Activated CD8-positive, alpha-beta memory T cell treated with anti-CD3 and anti-CD28 coated beads, Interleukin-2, amount 10 ng/mL, durations not matched to agents 7 days and 5 days (primary cell): ENCODE measurements at places on chromosomes 6 and 20. TPM values are rescaled to one million over a fixed set of nuclear protein-coding genes. Genes with fewer than 3 reads are reported as not detected.

- no peak for DNase-seq
These were observed 228.2 kb downstream of the RFPL4B start for GRCh38 chr6:112575309-112575834.

DNA sequence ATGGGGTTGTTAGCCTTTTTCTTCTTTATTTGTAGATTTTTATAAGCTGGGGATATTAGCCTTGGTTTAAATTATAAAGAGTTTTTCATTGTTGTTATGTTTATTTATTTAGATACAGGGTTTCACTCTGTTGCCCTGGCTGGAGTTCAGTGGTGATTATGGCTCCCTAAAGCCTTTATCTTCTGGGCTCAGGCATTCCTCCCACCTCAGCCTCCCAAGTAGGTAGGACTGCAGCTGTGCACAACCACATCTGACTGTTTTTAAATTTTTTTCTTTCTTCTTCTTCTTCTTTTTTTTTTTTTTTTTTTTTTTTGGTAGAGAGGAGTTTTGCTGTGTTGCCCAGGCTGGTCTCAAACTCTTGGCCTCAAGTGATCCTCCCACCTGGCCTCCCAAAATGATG lies 80.9 kb downstream of the UBE3D start:
- DNase-seq = no peak

DNA sequence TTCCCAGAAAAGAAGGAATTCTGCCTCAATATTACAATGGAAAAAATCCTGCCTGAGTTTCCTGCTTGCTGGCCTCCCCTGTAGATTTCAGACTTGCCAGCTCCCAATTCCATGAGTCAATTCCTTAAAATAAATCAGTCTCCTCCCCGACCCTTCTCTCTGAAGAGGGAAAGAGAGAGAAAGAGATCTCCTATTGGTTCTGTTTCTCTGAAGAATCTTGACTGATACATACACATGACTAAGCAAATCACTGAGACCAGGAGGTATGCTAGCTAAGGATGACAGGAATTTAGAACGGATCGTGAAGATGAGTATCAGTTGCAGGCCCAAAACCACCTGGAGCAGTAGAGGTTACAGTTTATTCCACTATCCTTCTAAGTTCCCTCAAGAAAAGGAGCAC lies 11.3 kb upstream of the RBM24 start:
- no peak for DNase-seq

DNA sequence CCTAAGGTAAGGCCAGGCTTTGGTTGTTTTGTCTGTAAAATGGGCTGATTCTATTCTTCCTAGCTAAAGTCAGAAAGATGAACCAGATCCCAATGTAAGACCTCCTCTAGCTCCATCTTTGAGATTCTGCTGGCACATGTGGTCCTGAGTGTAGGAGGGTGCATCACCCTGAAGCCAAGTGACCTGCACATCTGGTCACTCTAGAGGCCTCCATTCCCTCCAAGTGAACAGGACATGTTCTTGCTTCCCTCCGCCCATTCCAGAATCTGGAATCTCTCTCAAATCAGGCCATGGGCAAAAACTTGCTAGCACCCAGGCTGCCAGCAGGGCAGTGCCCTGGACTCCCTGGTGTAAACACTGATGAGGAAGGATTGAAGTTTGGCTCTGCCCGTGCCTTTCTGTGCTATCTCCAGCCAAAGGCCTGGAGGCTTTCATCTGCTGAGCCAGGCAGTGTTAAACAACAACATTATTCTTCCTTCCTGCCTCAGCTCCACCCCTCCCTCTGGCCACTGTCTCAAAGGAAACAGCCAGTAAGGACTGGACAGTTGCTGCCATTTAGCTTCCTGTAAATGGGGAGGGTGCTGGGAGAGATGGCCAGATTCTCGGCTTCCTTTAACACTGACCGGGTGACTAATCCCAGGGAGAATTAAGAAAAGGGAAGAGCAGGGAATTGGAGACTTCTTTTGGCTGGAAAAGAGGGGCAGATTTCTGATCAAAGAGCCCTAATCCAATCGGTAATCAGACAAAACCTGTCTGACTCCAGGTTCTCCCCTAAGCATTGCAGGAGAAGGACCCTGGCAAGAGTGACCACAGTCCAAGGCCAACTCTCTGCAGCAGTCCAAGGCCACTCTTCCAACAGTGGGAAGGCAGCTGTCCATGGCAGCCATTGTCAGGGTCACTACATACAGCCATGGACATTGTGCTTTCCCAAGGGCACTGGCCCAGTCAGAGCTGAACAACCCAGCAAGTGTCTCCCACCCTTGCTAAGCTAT lies 19.5 kb upstream of the ADGRF1 start:
- DNase-seq = no peak

DNA sequence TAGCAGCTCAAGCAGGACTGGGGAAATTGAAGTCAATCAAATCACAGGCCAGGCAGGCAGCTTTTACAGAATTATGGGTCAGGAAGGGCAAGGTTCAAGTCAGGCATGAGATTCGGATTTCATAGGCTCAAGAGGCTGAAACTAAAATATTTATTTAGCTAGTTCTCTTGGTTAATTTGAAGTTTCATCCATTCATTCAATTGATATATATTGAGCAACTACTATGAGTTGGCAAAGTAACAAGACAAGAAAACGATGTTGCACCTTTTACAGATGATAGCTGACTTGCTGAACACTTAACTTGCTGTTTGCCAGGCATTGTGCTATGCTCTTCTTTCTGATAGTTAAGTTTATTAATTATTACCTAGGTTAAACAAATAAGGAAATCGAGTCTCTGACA lies 20.5 kb upstream of the ASCC3 start:
- DNase-seq = no peak

GRCh38 chr20:34920055-34920454 lies 35.6 kb downstream of the GSS start:
- no peak for DNase-seq

DNA sequence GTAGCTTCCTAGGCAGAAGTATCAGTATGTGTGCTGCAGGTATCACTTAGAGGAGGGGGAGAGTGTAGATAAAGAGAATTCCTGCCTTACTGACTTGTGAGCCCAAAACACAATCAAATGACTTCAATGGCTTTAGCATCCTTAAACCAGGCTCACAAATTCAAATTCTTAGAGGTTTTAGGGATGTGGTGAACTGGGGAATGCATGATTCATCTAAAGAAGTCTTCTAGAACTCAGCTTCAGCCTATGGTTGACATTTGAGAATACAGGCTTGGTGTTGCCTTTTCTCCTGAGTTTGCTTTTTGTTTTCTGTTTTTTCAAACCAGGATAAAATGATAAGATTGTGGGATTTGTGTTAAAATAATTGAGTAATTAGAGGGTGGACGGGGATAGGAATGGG lies 14.4 kb downstream of the SNRPC start:
- DNase-seq = no peak

DNA sequence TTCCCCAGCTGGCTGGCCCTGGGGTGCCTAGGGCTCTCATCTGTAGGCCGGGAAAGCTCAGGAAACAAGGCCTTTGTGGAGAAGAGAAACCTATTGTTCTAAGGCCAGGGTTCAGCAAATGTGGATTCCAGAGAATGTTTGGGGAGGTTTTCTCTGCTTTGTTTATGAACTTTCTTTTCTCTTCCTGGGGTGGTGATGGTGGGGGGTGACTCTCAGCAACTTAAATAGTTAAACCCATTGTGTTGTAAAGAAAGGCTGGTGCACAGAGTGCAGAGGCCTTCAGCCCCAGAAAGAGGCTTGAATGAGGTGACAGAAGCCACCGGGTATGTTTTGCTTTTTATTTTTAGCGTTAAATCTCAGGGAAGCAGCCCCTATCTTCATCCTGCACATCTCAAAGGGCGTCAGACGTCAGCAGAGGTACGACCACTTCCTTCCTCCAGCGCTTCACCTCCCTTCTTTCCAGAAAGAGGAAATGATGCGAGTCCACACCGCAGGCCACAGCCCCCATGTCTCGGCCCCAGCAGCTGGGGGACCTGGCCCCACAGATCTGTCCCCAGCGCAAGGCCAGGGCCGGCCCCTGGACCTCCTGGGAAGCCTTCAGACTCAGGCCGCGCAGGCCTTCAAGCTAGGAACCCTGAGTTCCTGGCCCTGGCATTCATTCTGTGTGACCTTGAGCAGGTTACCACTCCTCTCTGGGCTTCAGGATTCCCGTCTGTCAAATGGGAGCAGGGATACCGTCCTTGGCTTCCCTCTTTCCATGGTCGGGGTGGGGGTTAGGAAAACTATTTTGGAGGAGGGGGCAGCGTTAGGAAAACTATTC lies 605 bp upstream of the PPP1R16B start:
- DNase-seq = peak; percentile 94

DNA sequence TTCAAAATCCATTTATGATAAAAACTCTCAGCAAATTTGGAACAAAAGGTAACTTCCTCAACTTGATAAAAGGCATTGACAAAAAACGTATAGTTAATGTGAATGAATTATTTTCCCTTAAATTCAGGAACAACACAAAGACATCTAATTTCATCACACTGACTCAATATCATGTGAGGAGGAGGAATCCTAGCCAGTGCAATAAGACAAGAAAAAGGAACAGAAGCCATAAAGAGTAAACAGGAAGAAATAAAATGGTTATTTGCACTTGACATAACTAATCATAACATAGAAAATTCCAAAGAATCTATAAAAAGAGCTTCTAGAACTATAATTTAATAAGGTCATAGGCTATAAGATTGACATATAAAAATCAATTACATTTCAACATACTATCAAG lies 31.4 kb downstream of the CHD6 start:
- no peak for DNase-seq

DNA sequence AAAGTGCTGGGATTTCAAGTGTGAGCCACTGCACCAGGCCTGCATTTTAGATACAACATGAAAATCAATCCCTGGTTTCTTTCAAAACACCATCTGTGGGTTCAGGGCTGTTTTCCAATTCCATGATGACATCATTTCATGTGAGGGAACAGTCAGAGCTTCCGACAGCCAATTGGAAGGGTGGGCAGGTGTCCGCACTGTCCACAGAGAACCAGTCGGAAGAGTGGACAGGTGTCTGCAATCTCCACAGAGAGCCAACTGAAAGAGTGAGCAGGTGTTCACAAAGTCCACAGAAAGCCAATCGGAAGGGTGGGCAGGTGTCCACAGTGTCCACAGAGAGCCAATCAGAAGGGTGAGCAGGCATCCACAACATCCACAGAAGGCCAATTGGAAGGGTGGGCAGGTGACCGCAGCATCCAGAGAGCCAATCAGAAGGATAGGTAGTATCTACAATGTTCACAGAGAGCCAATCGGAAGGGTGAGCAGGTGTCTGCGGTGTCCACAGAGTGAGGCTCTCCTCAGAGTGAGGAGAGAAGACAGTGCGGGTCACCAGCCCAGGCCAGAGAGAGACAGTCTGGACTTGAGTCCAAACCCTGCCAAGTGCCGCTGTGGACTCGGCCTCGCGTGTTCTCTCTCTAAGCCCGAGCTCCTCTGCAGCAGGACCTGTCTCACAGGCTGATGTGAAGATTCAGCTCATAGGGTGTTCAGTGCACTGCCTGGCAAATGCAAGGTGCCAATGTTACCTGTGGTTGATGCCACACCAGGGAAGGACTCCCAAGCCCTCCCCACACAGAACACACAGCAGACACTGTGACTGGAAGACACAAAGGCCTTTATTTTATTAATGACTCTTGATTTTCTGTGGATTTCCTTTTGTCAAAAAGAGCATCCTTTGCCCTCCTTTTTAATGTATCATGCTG lies 57.3 kb downstream of the DLL1 start:
- DNase-seq = no peak

DNA sequence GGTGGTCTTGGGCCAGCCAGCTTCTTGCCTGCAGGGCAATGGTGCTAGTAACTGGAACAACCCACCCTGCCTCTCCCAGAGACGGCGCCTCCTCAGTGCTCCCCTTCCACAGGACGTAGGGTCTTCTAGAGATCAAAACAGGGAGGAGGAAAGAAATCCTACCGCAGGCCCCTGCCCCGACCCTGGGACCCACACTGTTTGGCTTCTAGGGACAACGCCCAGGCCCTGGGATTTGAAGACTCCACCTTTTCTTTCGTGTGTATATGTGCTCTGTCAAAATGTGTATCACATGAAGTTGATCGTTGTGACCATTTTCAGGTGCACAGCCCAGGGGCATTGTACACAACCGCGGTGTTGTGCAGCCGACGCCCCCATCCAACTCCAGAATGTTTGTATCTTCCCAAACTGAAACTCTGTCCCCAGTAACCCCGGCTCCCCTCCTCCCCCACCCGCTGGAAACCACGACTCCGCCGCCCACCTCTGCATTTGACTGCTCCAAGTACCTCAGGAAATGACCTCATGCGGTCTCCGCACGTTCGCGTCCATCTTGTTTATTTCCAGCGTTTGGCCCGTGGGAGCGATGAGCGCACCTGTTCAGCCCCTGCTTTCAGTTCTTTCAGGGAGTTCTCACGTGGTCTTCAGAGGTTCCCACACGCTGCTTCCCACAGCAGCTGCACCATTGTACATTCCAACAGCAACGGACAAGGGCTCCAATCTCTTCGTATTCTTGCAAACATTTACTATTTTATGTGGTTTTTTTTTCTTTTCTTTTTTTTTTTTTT lies 3.4 kb upstream of the BHLHE23 start:
- peak; percentile 91 for DNase-seq

GRCh38 chr6:124937645-124938044 lies 24.6 kb upstream of the RNF217 start:
- no peak for DNase-seq

DNA sequence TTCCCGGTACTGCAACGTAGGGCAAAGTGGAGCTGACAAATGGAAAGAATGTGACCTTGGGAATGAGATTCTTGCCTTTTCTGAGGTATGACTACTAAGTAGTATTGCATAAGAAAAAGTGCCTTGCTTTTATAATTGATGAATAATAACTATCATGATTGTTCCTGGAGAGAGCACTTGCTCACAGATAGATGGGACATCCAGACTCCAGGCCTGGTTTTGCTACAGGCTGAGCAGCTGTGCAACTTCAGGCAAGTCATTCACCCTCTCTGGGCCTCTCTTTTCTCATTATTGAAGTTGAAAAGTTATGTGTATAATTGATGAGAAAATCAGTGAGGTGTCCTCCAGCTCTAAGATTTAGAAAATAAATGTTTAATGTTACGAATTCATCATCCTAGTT lies 53.6 kb upstream of the MBOAT1 start:
- no peak for DNase-seq

DNA sequence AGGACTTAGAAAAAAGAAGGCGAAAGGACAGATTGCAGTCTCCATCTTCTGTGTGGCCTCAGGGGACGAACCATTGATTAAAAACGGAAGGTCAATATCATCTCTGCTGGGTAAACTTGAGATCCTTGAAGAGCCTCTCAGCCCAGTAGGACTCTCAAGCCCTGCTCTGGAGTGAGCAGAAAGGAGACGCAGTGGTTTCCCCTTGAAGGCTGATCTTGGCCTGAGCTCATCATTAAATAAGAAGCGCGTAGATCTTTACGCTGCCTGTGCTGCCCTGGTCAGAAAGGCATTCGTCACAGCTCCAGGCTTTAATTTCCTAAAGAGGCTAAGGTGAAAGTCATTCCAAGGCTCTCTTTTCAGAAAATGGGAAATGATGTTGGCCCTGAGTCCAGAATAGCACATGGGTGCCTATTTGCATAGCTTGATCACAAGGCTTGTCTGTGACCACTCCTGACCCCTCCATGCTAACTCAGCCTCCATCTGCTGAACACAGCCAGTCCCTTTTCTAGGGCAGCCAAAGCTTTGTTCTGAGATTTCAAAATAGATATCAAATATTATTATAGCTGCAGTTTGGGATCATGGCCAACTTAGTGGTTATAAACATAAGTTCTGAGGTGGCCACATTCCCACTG lies 29.3 kb upstream of the XRN2 start:
- no peak for DNase-seq

The TMEM244 gene
- 0.99 TPM for total RNA-seq

The SLPI gene
- total RNA-seq = not detected

The PPIL1 gene
- 39.9 TPM for total RNA-seq
